Caco-2 (cell line): ENCODE measurements at places on chromosomes 1 and 21.

GRCh38 chr1:160409486-160409885 lies 9.1 kb downstream of the VANGL2 start:
- no peak for DNase-seq

DNA sequence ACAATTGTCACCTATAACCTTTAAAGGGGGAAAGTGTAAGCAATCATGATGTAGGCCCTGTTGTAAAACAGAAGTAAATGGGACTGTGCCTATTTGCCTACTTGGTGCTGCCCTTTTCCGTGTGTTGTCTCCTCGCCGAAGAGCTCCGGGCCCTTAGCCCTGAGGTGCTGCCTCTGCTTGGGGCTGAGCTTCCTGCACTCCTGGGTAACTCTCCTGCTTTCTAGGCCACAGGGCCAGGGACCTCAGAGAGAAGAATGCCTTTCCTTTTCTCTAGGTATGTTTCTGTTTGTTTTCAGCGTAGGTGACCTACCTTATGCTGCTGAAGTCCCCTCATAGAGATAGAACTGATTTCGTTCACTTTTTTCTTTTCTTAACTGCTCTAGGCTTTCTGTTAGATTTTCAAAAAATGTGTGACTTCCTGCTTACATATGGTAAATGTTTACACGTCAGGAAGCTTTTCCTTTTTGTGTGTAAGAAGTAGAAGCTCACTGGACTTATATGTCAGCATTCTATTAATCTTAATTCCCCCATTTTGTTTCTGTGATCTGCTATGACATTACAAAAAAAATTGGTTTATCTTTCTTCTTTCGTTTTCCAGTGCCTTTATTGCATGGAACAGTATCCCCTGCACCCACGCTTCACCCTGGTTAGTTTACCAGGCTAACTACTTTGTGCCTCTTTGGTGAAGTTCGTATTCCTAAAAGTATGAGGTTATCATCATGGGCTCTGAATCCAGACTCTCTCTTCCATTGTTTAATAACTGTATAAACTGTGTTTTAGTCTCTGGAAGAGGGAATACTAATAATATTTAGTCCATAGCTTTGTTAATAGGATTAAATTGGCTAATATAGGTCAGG lies 61.7 kb downstream of the ITSN1 start:
- DNase-seq, result peak; percentile 12

- no peak for DNase-seq
Measured at GRCh38 chr1:86778569-86779239, 74.3 kb downstream of the SH3GLB1 start.

DNA sequence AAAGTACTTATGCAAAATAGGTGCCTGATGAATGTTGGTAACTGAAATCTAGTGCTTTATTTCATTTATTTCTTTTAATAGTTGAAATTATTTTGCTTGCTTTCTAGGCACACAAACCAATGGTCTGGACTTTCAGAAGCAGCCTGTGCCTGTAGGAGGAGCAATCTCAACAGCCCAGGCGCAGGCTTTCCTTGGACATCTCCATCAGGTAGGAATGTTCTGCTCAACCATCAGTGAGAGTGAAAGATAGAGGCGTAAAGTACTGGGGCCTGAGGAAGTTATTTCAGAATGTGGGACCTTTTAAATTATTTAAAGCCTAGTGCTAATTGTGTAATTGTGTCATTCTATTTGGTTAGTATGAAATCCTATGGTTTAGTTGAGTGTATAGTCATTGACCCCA lies 144.7 kb downstream of the POU2F1 start:
- no peak for DNase-seq

- no peak for DNase-seq
Measured at GRCh38 chr1:87436534-87436933, 107.9 kb downstream of the LMO4 start.
